MG63 (cell line): ENCODE measurements at places on chromosomes 6 and 20. TPM values are rescaled to one million over a fixed set of nuclear protein-coding genes. Genes with fewer than 3 reads are reported as not detected.
A peak's percentile ranks its signal among the peaks of the same experiment; 100 is the strongest.

DNA sequence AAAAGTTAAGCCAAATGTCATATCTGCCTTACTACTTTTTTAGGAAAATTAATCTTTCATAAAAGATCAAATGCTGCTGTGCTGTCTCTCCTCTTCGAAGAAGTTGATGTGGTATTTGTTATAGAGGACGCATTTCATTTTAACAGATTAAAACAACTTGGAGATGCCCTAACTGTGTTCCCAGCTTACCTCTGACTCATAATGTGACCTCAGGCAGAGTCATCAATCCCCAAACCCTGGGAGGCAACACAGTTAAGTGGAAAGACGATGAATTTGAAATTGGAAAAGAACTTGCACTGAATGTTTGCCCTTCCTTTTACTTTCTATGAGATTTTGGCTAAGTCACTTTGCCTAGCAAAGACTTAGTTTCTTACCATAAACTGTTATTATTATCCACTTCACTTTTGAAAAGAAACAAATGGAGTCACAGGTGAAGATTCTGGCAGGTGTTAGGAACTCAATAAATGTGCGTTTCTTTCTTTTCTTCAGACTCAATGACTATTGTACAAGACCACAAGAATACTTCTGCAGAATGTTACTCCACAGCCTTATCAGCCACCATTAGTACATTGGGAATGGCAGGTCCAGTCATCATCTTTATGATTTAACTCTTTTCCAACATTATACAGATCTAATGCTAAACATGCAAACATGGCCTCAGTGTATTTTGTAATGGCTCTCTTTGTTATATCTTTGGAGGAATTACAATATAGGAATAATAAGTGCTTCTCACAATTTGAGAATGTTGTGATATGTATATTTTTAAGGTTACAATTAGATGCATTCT is 102.6 kb downstream of the COL21A1 start:
- peak; percentile 63 for DNase-seq

DNA sequence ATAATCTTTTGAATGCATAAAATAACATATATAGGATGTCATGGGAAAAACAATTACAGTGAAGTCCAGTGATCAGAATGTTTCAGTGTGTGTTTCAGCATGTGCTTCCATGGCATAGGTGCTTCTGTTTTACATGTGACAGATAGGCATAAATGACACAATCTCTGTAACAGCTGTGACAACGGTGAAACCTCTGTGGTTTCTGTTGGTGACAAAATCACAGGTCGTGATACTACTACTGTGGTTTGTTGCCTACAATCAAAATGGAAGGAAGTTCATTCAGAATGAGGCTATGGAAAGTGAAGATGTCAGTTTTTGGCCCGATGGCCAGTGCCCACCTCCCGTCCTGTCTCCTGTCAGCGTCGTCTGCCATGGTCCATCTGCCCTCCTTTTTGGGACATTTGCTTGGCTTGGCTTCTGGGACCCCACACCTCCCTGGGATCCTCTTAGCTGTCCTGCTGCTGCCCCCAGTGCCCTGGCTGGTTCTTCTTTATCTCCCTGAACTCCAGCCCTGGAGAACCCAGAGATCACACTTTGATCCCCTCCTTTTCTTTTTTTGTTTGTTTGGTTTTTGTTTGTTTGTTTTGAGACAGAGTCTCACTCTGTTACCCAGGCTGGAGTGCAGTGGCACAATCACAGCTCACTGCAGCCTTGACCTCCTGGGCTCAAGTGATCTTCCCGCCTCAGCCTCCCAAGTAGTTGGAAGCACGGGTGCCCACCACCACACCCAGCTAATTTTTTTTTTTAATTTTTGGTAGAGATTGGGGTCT is 79.3 kb upstream of the NAA20 start:
- DNase-seq: no peak

- DNase-seq: no peak
These were observed 146.2 kb downstream of the MMS22L start for GRCh38 chr6:97136626-97137358.

PAK1IP1 gene
- total RNA-seq: 142 and 161 TPM in 2 replicates
